ENCODE measurements at places on chromosomes 1 and 21. TPM values are rescaled to one million over a fixed set of nuclear protein-coding genes. Genes with fewer than 3 reads are reported as not detected.

DNA sequence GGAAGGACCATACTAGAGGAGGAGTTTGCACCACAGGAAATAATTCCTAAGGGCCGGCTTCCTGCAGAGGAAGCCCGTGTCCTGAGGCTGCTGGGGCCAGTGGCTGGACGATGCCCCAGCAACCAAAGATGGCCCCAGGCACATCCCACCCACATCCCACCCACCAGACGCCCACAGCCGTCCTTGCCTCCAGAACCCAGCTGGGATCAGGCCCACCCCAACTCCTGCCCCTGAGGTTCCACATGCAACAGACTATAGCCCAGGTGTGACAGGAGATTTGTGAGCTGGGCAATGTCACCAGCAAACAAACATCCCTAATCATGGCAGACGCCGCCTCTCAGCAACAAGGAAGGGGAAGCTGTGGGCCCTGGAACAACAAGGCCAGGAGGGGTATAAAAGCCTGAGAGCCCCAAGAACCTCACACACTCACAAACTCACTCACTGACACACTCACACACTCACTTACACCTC, at the start of gene KRTAP10-9:
TSS of gene KRTAP10-9 (plus strand) at position 421 of the 471 bp plus-strand sequence. CDS start 79 bp downstream, outside the sequence.
- no peak within 1 kb of the TSS for H3K27ac ChIP-seq
- no peak within 1 kb of the TSS for H3K4me3 ChIP-seq
- H3K27me3 ChIP-seq, result peaks cover 11% of the 10 kb centered on the region
- H3K36me3 ChIP-seq, result no peaks in the 10 kb centered on the region

- H3K27ac ChIP-seq, result peak overlapping the region; percentile 99
- peak overlapping the region; percentile 86 for H3K4me3 ChIP-seq
- DNase-seq, result no peak
- no peaks in the 10 kb centered on the region for H3K27me3 ChIP-seq
Observed at GRCh38 chr1:175000697-175001187, 995 bp downstream of the CACYBP start.

DNA sequence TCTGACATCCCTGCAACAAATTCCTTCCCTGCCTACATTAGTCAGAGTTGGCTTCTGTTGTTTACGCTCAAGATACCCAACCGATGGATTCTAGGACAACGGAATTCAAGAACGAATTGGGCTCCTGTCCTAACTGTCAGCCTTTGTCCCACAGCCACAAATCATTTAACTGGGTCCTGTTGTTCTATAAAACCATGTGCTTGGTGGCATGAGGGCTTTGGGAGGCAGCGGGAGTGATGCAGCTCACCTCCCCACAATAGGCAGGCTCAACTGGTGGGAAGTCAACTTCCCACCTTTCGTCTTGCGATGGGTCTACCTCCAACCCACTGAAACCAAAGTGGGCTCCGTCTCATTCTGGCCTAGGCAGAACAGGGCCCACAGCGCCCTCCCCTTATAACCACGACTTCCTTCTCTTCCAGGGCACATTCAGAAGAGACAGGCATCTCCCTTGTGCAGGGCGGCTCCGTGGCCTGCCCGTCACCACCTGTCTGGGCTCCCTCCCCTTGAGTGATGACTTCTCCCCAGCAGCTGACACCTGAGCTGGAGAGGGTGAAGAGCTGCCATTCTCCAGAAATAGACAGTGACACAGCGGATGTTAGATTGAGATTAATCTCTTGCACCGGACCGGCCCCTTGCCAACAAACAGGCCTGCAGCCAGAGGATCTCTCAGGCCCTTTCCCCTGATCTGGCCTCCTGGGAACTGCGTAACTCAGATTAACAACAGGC, 26.5 kb downstream of the LRRC38 start:
- DNase-seq, result no peak
- no peaks in the 10 kb centered on the region for H3K36me3 ChIP-seq

- DNase-seq, result no peak
- H3K27ac ChIP-seq, result peak overlapping the region; percentile 79
- H3K4me1 ChIP-seq, result peaks cover 11% of the 10 kb centered on the region
- no peaks in the 10 kb centered on the region for H3K36me3 ChIP-seq
Observed at GRCh38 chr1:53896635-53897229, 2.7 kb downstream of the DIO1 start.

GRCh38 chr1:153277852-153278251, 18.4 kb downstream of the LORICRIN start:
- no peak overlapping the region for H3K4me3 ChIP-seq
- peak; percentile 35 for DNase-seq
- H3K36me3 ChIP-seq, result no peaks in the 10 kb centered on the region
- peaks cover 1% of the 10 kb centered on the region for H3K27me3 ChIP-seq
- H3K4me1 ChIP-seq, result no peaks in the 10 kb centered on the region
- H3K27ac ChIP-seq, result no peak overlapping the region

DNA sequence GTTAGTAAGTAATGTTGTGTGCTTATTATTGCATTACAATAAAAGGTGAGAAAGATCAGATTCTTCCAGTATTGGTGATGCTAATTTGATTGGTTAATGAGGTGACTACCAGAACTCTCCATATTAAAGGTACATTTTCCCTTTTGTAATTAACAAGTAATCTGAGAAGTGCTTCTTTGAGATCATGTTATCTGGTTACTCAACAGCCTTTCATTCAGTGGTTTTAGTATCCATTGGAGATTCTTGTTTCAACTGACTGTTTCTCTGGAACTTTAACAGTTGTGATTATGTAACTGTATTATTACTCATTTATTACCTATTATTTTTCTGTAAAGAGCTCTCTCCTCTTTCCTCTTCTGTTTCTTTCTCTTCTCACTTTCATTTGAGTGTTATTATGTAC, 86.7 kb downstream of the PEX14 start:
- H3K4me3 ChIP-seq, result no peak overlapping the region
- no peaks in the 10 kb centered on the region for H3K36me3 ChIP-seq
- no peak overlapping the region for H3K27ac ChIP-seq
- no peaks in the 10 kb centered on the region for H3K27me3 ChIP-seq

- H3K36me3 ChIP-seq, result no peaks in the 10 kb centered on the region
- no peak for DNase-seq
- H3K4me1 ChIP-seq, result peaks cover 9% of the 10 kb centered on the region
- no peak overlapping the region for H3K27ac ChIP-seq
Observed at GRCh38 chr1:184954232-184954995, 19.9 kb downstream of the NIBAN1 start.

DNA sequence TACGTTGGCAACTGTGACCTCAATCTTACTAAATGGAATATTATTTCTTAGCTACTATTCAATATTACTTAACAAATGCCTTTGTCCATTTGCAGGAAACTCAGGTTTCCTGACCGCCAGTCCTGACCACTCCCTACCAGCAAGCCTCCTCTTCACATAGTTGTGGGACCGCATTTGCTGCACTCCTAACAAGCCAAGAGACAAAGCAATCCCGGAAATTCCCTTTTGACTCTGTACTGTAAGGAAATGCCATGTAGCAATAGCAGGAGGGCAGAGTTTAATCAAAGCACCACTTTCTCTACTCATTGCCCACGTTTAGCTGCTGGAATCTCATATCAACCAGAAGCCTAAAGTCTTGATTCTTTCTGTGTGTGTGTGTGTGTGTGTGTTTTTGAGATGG, 28.1 kb upstream of the ACBD6 start:
- DNase-seq, result peak; percentile 11
- no peak overlapping the region for H3K4me3 ChIP-seq
- H3K27ac ChIP-seq, result no peak overlapping the region
- H3K36me3 ChIP-seq, result no peaks in the 10 kb centered on the region

DNA sequence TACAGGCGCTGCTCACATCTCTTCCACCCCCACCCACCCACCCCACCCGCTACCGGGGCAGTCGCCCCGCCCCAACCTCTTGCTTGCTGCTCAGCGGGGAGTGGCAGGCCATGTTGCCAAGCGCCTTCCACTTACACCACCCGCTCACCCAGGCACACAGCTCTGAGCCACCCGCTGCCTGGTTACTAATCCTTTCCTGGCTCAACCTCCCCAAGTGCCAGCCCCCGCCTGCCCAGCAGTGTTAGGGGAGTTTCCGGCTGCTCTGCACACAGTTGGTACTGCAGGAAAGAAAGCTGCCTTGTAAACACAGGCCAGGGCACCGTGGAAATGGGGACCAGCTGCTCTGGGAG, 56.2 kb downstream of the LACTBL1 start:
- no peak overlapping the region for H3K4me3 ChIP-seq
- no peak for DNase-seq
- H3K4me1 ChIP-seq, result no peaks in the 10 kb centered on the region
- H3K27ac ChIP-seq, result no peak overlapping the region

OXCT2 gene
- total RNA-seq, result 7.1 TPM

VWA5B1 gene
- not detected for total RNA-seq
